ENCODE measurements at places on chromosomes 4 and X.

GRCh38 chrX:23046443-23046842, 46.7 kb downstream of the DDX53 start:
- no peak for DNase-seq

GRCh38 chr4:95637043-95637600, 88.3 kb upstream of the UNC5C start:
- no peak for DNase-seq

DNA sequence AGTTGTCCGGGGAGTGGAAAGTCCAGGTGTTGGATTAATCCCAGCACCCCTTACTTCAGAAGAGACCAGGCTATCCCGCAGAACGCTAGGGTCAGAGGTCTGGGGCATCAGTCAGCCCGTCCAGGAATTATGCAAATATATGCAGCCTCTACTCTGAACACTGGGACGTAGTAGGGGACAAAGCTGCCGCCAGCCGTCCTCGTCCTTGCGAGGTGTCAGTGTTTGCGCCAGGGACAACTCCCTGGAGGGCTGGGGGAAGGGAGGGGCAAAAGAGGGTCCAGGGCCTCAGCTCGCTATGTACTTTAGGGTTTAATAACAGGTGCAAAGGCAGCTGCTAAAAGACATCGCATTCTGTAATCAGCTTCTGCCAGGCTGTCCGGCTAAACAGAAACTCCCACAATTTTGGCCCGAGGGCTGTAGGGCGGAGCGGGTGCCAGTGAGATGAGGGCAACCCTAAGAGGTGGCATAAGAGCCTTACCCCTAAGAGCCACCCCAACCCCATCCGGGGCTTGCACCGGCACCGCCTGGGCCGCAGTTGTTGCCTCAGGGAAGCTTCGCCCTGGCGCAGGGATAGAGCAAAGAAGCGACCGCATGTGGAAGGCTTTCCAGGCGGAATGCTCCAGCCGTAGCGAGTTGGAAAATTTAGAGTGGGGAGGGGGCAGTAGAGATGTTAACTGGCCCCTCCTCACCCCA, 8.4 kb downstream of the HAND2 start:
- DNase-seq, result peak; percentile 73

- DNase-seq, result no peak
Observed at GRCh38 chr4:110139815-110140214, 58.6 kb downstream of the ELOVL6 start.

DNA sequence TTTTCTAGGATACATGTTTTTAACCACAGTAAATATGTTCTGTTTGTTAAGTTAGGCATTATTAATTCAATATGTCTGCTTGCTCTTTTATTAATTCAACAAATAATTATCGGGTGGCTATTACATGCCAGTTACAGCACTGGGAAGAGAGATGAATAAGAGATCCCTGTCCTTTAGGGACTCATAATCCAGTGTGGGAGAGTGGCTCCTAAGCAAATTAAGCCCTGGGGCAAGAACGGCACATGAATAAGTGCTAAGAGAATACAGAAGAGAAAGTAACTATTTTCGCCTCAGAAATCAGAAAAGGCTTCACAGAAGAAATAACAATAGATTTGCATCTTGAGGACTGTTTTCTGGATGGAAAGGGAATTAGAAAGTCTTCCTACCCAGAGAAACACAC, 236.7 kb downstream of the NR3C2 start:
- no peak for DNase-seq

GRCh38 chr4:128322986-128323385, 35.4 kb upstream of the PGRMC2 start:
- DNase-seq, result no peak

DNA sequence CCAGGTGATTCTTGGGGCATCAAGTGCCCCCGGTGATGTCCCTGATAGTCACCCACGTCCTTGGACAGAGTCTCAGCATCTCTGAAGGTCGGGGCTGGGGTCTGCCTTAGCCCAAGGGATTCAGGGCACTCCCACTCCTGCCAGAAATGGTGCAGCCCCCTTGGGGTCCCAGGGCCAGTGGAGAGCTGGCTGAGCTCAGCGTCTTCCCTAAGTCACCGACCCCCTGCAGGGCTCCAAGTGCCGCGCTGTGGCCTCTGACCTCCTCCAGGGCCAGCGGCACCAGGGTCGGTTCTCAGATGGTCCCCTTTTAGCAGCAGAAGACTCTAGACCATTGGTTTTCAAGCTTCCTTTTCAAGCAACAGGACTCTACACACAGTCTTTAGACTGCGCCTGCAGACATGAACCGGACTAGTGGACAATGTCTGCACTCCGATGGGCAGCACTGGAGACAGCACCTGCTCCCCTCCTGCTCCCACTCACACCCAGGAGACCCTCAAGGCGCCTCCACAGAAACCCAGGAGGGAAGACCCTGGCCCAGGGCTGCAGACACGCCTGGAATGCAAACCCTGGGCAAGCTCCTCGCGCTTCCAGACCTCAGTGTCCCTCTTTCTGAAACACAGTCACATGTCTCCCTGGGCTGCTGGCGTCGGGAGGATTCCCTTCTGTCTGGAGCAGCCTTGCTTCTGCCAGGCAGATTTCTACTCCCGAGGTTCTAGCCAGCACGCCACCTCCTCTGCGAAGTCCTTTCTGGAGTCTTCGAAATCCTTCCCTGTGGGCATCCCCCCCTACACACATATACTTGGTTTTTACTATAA, 53.9 kb downstream of the ABLIM2 start:
- no peak for DNase-seq

GRCh38 chr4:95161781-95162469, 386.8 kb downstream of the UNC5C start:
- no peak for DNase-seq

GRCh38 chr4:1309261-1310010, 19.7 kb downstream of the MAEA start:
- DNase-seq, result peak; percentile 92

DNA sequence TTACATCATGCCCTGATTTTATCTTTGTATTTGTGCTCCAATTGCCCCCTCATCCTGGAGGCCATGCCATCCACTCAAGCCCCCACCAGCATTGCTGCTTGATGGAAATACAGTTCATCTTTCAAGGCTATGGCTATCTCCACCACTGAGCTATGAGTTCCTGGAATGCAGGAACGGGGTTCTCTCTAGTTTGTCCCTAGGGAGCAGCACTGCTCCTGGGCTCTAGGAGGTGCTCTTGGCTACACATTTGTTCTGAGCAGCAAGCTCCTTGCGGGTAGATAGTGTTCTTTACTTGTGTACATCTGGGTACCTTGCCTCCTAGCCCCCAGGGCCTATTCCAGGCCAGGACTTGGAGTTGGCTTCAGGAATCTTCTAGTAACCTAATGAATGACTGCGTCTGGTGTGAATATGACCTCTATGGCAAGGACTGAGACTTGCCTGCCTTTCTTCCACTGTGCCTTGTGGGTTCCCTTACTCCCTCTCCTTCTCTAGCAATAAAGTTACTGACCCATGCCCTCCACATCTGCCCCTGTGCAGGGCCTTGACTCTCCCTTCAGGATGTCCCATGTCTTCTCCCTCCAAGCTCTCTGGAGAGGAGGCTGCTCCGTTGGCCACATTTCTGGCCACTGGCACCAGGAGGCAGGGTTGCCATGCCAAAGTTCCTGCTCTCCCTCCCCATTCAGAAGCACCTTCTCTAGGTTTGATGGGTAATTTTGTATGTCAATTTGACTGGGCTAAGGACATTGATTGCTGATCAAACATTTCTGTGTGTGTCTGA, 7.6 kb downstream of the CITED1 start:
- no peak for DNase-seq

DNA sequence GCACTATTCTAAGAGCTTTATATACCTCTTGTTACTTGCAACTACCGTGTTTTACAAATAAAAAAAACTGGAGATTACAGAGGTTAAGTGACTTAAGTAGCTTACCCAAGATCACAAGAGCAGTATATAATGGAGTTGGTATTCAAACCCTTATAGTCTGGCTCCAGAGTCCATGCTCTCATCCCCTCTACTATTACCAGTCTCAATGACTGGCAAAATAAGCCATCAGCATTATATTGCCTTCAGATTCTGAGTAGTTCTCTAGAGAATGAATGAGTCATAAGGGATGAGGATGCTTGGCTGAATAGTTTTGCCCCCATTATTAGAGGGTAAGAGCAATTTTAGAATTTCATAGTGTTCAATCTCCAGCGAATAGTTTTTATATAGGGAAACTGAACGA, 170.1 kb upstream of the ATOH1 start:
- DNase-seq, result no peak

DNA sequence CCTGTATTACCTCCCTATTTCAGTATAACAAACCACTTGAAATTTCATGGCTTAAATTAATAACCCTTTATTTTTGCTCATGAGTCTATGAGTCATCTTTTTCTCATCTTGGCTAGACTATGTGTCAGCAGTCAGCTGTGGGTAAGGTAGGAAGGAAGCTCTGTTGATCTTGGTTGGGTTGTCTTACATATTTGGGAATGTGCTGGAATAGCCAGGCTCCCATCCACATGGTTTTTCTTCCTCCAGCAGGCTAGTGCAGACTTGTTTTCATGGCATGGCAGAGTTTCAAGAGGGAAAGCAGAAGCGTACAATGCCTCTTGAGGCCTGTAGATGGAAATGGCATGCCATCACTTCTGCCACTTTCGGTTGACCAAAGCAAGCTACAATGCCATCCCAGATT, 89.7 kb downstream of the LINC00632 start:
- DNase-seq, result no peak

DNA sequence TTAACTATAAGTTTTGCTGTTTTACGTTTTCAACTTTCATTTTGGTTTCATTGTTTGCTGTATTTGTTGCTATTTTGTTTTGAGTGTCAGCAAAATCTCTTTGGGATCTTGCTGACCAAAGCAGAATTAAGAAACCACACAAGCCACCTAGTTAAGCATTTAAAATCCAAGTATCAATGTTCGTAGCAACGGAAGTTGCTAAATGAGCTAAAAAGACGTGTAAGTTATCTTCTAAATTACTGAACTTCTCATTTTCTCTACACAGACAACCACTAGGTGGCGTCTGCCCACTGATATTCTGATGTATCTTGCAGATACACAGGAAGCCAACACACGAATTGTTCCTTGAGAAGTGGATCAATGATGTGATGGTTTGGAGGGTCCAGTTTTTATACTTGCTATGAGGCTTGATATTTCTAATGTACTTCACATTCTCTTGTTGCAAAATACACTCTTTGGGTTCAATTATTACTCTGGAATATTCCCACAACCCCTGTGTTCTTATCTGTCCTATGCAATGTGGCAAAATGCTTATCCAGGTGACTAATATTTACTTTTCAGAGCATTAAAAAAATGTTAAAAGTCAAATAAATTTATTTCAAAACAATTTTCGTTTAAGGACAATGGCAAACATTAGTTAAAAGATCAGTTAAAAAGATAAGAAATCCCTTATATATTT, 250.5 kb downstream of the TECRL start:
- DNase-seq, result no peak

DNA sequence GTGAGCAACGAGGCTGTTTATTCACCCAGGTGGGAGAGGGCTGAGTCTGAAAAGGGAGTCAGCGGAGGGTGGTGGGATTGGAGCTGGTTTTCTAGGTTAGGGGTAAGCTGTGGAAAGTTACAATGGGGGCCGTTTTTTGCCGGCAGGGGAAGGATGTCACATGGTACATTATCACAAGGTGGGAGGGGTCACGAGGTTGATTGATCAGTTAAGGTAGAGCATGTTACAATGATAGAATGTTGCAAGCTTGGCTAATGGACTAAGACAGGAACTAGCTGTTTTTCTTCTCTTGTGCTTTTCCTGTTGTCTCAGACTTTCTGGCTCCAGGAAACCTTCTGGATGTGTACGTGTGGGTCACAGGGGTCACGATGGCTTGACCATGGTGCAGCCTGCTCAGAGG, 536.3 kb upstream of the HTR2C start:
- no peak for DNase-seq

Data from Right ventricle myocardium superior (tissue), 1 donor.